ENCODE measurements at places on chromosomes 12 and 14.
A peak's percentile ranks its signal among the peaks of the same experiment; 100 is the strongest.

DNA sequence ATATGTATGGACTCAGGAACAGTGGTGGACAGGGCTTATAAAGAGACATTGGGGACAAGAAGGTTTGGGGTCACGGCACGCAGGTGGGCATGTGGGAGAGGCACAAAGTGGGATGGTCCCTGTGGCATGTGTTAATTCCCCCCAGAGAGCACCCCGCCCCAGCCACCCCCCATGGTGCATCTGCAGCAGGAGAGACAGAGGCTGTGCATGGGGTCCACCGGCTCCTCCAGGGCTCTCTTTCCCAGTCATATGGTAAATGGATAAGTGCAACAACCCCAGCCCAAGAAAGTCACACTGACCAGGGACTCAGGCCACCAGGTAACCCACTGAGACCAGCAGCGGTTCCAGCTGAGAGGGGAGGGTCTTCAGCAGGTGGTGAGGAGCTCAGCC, 242.1 kb downstream of the BCL11B start:
- no peak for DNase-seq

GRCh38 chr12:122840580-122841513, 5.6 kb downstream of the HIP1R start:
- no peak for DNase-seq

GRCh38 chr14:65007202-65007601, 20.5 kb downstream of the FNTB start:
- no peak for DNase-seq

DNA sequence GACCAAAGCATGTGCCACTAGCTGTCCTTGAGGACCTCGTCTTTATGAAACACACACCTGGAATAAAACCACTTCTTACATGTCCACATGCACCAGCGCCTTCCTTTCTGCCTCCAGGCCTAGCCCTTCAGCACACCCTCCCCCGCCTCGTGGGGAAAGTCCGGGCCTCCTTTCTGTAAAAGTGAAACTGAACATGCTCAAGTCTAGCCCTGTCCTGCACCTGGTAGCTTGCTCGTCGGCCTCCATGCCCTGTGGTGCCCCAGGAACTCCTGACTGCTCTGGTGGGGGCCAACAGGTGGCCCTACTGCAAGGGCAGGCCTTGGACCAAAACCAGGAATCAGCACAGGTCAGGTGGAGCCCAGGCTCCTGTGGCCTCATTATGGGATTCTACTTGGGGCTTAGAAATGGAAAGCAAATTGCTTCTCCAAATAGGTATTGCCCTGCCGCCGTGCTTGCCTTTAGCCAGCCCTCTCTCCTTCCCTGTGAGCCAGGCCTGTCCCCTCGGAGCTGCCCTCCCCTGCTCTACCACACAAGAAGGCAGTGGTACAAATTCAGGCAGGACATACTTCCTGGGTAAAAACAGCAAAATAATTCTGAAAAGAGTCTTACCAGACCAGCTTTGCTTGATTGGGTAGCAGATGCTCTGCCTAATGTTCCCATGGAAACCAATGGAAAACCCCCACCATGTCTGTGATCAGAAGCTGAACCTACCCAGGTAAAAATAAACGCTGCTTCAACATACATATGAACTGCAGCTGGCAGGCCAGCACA, 43.5 kb downstream of the ERH start:
- DNase-seq: no peak

DNA sequence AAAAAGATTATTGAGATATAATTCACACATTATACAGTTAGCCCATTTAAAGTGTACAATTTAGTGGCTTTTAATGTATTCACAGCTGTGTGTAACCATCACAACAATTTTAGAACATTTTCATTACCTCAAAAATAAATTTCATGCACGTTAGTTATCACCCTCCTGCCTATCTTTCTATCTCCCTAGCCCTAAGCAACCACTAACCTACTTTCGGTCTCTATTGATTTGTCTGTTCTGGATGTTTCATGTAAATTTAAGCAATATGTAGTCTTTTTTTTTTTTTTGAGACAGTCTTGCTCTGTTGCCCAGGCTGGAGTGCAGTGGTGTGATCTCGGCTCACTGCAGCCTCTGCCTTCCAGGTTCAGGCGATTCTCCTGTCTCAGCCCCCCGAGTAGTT, 439.4 kb downstream of the PCNX1 start:
- DNase-seq: no peak

- DNase-seq: peak; percentile 70
Observed at GRCh38 chr14:103556946-103557758, 5.3 kb downstream of the BAG5 start.

DNA sequence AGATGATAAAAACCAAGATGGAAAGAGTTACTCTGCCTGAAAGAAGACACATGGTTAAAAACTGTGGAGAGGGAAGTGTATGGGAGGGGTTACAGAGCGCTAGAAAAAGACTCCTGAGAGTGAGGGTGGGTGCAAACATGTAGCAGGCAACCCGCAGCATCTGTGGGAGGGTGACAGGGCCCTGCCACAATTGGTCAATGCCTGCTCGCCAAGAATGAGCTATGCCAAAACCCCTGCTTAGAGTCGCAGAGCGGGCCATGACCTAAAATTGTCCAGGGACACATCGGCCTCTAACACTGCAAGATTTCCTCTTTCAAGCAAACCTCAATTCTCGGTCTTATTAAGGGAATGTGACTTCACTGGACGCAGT, 700 bp downstream of the PRKAG1 start:
- DNase-seq: no peak

Data from SK-MEL-5 (cell line).